ENCODE measurements at places on chromosomes 12 and 14.

- peak; percentile 78 for DNase-seq
Observed at GRCh38 chr12:14190694-14191093, 174.8 kb upstream of the ATF7IP start.

DNA sequence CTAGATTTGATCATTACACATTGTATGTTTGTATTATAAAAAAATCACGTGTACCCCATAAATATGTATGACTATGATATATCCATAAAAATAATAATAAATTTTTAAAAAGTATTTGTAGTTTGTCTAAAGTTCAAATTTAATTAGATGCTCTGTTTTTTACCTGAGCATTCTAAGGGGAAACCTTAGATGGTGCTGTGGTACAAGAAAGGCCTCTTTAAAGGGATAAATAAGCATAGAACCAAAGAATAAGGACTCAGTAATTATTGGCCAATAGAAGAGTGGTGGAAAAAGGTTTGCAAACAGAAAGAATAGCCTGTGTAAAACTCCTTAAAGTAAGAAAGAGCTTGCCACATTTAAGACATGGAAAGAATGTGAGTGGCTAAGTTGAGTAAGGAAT, 580.1 kb upstream of the SEL1L start:
- no peak for DNase-seq

DNA sequence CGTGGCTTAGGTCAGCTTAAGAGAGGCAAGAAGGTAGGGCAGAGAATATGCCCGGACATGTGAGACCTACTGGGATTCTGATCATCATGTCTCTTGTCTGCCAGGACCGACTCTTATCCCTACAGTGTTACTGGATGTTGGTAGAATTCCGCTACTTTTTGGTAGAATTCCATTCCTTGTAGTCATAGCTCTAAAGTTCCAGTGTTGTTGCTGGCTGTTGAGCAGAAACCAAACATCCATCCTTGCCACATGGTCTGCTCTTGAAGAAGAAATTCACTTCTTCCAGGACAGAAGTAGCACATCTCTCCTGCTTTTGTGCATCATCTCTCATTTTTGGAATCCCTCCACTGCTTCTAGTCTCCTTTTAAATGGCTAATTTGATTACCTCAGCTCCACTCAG, 453.7 kb downstream of the RPL10L start:
- DNase-seq = no peak

DNA sequence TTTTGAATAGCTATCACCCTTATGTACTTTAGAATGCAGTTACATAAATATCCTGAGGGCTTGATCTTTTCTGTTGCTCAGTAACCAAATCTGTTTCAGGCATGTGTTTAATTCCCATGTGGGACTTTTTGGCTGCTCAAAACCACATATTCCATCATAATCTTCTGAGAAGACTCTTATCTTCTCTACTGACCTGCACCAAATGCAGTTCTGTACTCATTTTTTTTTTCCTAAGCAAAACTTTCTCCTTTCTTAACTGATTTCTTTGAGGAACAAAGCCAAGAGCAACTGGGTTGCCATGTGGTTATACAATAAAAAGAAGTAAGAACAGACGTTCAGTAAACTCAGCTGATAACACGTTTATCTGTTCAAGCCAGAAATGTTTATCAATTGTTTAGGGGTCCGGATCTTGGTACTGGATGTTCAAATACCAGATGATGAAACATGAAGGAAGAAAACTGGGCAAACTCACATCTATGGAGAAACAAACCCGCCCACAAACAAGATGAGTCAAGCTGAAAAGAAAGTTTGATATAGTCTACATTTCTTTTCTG, 50.1 kb downstream of the TMEM132C start:
- DNase-seq = no peak

DNA sequence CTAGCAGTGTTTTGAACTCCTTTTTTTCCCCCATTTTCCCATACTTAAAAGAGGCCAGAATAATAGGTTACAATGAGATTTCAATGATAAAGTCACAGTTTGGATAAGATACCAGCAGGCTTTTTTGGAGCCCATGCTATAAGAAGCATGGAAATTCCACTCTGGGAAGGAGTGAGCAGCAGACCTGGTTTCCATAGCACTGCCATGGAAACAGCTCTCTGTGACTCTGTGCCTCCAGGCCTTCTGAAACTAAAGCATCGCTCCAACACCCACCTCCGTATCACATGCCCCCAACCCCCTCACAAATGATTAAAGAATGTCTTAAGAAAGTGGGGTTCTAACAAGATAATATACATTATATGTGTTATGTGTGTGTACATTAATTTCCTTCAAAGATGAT, 165.0 kb downstream of the GRIN2B start:
- DNase-seq = no peak

GRCh38 chr12:64480148-64480547, 28.2 kb downstream of the TBK1 start:
- no peak for DNase-seq

- DNase-seq = no peak
Observed at GRCh38 chr12:124913474-124914391, 717 bp downstream of the UBC start.

DNA sequence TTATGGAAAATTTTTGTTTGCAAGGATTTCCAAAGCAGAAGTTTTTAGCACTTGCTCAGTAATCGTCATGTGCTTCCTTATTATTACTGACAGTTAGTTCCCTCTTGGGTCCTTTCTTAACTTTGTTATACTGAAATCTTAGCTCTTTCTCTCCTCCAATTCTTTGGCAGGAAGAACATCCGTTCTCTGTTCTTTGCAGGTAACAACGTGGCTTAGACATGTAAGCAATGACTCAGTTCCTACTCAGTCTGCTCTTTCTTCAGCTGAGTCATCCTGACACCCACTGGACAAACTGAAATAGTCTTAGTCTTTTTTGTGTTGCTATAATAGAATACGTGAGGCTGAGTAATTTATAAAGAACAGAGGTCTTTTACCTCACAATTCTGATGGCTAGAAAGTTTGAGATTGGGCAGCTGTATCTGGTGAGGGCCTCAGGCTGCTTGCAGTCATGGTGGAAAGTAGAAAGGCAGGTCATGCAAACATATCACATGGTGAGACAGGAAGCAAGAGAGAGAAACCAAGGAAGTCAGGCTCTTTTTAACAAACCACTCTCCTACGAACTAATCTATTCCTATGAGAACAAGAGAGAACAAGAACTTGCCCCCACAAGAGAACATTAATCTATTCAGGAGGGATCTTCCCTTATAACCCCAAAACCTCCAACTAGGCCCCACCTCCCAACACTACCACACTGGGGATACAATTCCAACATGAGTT, 49.2 kb downstream of the TESPA1 start:
- DNase-seq = no peak

DNA sequence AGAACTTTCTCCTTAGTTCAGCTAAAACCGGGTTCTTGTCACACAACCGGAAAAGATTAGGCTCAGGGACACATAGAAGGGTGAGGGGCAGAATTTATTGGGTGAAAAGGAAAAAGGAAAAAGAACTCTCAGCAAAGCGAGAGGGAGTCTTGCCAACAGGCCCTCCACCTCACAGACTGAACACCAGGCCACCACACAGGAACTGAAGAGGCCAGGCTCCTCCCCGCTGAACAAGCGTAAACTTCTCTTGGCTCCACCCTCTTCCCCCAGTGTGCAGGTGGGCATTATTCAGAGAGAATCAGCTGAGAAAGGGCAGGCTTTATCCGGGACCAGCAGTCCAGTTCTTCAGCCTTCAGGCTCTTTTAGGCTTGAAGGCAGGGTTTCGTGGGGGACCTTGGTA, 125.6 kb upstream of the FGD4 start:
- DNase-seq = no peak

- no peak for DNase-seq
Observed at GRCh38 chr12:64142784-64143183, 79.3 kb downstream of the KICS2 start.

GRCh38 chr12:80187660-80188090, 88.3 kb downstream of the OTOGL start:
- DNase-seq = no peak

DNA sequence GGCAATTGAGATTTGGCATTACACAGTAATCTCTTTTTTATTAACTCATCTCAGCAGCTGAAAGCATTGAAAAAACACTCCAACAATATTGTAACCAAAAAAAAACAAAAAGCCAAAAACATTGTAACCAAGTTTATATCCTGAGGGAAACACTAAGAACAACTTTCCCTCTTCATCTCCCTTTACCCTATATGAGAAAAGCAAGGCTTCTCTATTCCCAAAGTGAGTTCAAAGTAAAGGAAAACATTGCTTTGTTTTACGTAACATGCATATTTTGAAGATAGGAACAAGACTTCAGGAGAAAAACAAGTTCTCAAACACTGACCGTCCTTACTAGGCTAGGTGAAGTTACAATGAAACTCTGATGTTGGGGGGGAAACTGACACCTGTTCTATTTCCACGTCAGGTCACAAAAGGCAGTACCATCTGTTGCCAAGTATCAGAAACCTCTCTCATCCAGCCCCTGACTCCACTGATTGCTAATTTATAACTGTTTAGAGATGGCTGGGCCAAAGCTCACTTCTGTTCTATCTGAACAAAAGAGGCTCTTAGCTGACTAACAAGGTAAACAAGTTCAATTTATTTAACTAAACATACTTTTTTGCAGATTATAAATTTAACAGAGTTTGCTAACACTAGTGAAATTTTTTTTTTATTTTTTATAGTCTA, 67.9 kb upstream of the PLXNC1 start:
- no peak for DNase-seq

DNA sequence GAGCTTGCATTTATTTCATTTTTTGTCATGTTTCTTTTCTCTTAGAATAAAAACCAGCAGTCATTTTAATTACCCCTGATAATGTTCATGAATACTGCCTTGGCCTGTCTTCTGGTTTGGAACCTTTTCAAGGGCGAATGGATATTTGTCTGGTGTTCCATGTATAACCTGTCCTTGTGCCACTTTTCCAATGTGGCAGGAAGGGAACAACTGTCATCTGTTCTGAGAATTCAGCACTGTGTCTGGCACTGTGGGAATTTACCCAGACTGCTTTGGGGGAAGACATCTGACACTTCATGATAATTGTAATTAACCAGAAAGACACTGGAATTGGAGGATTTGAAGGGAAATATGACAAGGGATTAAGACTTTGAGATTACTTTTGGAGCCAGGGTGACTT, 352.8 kb downstream of the APAF1 start:
- DNase-seq = no peak

- no peak for DNase-seq
Observed at GRCh38 chr14:79549515-79549914, 661.8 kb downstream of the DIO2 start.

DNA sequence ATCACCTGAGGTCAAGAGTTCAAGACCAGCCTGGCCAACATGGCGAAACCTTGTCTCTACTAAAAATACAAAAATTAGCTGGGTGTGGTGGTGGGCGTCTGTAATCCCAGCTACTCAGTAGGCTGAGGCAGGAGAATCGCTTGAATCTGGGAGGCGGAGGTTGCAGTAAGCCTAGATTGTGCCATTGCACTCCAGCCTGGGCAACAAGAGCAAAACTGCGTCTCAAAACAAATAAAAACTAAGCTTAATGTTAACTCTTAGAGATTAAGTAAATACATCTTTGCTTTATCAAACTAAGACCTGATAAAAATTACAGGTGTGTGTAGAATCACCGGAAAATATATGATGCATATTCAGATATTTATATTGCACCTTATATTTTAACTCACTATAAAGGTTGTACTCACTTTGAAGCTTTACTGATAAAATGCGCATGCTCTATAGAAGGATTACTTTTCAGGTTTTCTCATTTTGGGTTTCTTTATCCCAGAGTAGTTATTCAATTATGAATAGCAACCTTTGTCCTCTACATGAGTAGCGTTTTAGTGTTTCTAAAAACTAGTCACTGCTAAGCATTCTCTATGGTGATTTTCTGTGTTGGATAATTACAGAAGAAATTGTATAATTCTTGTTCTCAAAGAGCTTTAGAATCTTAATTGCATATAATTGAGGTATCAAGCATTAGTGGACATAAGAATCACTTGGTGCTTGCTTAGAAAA, 9.4 kb downstream of the ARID4A start:
- no peak for DNase-seq

DNA sequence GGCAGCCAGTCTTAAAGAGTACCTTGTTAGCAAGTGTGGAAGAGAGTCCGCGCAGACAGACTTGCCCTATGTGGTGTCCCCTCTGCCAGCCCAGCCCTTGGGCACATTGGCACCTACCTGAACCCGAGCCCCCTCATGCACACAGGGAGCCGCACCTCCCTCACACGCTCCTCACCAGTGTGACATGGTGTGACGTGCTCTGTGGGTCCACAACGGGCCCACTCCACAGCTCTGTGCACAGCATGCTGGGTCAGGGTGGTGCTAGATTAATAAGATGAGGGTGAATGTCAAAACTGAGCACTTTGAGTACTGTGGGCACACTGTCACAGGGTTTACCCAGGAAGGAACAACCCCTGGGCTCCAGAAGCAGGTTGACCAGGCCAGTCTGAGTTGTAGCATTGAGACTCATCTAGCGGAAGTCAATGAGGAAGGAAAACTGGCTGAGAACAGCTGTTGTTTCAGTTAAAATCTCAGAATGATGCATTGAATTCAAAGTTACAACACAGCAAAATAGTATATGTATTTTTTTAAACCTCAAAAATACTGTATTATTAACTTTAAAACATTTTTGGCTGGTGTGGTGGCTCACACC, 53.4 kb upstream of the AMN start:
- no peak for DNase-seq

DNA sequence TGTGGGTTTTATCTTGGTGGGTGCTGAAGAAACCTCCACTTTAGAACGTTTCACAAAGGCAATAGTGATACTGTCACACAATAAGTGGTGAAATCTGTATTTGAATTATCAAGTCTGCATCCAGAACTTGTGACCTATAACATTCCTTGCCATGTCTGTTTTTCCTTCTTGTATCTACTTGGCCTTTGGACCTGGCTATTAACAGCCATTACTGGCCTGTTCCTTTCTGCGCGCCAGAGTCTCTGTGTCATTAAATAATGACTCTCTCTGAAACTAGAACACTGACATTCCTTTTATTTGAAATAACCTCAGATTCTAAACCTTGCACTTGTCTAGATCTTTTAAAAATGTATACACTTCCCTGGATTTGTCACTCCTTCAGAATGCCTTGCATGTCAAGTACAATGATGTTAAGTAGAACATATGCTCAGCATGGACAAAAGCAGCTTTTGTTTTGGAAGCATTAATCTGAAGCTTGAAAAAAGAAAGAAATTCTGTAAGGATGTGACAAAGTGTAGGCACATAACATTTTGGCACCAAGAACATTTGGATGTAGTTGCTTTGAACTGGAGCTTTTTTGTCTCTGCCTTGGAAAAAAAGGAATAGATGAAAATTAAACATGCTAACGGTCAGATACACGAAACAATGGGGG, 95.5 kb upstream of the RPL10L start:
- no peak for DNase-seq

DNA sequence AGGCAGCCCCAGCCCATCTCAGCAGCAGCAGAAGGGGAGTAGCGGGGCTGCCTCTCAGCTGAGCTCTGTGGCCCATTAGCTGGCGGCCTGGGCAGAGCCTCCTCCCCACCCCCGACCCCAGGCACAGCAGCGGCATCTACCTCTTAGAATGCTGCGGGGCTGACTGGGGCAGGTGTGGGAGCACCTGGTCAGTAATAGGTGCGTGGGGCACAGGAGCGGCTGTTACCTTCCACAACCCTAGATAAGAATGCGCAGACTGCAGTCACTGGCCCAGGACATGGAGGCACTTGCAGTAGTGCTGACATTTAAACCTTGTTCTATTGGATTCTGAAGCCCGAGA, 35.6 kb downstream of the SYNE3 start:
- no peak for DNase-seq
